Dermis blood vessel endothelial cell (primary cell): ENCODE measurements at places on chromosomes 7 and 10. TPM values are rescaled to one million over a fixed set of nuclear protein-coding genes. Genes with fewer than 3 reads are reported as not detected.
A peak's percentile ranks its signal among the peaks of the same experiment; 100 is the strongest.

Gene TMEM72
- total RNA-seq, result not detected in 2 replicates

Gene ADAMTS14
- under 0.01 and 0.05 TPM in 2 replicates for total RNA-seq

Gene MALSU1
- 57.7 and 72.7 TPM in 2 replicates for total RNA-seq

Gene SEMA3A
- 80.2 and 109 TPM in 2 replicates for total RNA-seq

Gene INSYN2A
- total RNA-seq, result not detected in 2 replicates

Gene CREB5
- 1.5 and 4.1 TPM in 2 replicates for total RNA-seq

DNA sequence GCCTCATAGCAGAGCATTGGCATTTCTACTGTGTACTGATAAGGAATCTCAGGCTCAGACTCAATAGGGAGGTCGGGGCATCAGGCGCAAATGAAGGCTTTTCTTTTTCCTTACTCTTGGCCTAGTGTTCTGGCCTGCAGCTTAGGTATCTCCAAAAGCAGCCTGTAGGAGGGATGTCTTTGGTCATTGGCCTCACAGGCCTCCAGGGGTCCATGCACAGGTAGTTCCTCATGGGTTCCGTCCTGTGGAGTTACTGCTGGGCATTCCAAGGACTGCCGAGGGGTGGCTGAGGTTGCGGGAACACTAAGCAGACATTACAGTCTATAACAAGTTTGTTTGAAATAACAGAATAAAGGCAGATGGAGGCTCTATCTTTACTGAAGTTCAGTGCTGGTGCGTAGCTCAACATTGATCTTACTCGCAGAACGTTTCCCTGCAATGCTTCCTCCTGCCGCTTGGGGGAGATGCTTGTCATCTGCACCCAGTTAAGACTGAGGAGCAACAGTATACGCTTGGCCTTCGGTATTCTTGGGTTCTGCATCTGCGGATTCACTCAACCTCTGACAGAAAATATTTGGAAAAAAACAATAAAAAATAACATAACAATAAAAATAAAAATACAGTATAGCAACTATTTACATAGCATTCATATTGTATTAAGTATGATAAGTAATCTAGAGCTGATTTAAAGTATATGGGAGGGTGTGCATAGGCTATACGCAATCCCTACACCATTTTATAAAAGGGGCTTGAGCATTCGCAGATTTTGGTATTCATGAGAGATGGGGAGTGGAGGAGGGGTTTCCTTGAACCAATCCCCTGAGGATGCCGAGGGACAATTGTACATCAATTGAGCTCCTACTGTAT lies 58.9 kb downstream of the SH2D4B start:
- peak; percentile 75 for DNase-seq

GRCh38 chr10:128744092-128744491 lies 617.9 kb upstream of the MKI67 start:
- DNase-seq, result no peak

GRCh38 chr7:90816511-90817142 lies 220.5 kb downstream of the CDK14 start:
- peak; percentile 83 for DNase-seq

DNA sequence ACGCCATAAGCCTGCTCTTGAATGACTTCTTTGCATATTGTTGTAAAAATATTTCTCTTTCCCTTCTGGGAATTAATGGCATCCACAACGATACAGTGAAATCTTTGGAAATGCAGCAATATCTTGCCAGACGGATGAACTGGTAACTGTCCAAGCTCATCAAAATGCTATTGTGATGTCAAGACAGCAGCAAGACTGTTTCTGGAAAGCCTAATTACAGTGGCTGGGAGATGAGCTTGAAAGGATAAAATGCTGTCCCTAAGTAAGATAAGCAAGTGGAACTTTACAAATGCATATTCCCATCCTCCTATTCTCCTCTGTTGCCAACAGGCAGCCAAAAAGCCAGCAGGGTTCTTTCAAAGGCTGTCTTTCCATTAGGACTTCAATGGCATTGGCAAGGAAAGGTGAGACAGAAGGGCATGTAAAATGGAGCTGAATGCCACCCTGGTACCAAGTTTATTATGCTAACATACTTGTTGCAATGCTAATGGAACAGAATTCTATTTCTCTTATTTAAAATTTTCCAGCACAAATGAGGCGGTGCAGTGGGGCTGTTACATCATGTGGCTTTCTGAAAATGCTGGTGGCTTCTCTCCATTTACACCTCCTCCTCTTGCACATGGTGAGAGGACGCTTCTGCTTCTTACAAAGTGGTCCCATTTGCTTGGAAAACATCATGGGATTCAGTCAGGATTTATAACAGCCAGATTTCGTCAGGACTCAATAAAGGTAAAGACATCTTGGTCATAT lies 178.3 kb upstream of the PTER start:
- no peak for DNase-seq

- peak; percentile 81 for DNase-seq
Measured at GRCh38 chr7:7681191-7681935, 37.0 kb downstream of the RPA3 start.

DNA sequence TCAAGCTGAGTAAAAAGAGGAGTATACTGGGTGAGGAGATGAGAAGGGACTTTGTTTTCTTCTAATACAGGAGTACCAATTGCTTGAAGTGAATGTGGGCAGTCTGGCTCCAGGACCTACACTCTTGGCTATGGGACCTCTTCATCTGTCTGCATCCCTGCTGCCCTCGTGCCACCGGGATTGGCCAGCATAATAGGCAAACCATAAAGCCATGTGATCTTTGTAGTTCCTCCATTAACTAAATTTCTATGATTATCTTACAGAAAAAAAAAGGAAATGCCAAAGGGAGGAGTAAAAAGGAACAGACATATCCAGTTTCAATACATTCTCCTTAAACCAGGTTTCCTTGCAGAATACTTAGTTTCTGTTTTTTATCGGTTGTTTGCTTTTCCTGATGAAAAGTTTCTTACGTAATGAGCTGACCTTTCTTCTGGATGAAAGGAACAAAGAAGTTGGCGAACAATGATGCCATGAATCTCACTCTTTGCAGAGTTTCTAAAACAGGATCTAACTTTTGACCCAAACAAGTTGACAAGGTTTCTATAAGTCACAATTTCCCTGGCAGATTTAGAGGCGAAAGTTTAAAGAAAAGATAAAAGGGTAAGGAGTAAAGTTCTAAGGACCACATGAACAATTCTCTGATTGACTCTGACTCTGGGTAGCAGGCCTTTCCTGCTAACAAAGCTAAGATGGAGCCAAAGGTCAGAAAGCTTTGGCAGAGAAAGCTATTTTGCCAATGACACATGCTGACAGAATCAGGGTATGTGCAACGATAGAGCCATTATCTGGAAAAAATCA lies 54.1 kb downstream of the LAMB1 start:
- DNase-seq, result peak; percentile 95
